ENCODE measurements at places on chromosomes 1 and 21.

GRCh38 chr1:183585038-183585437 is 5.2 kb downstream of the NCF2 start:
- DNase-seq, result no peak

- DNase-seq, result no peak
Observed at GRCh38 chr1:224042557-224043118, 71.3 kb upstream of the FBXO28 start.

DNA sequence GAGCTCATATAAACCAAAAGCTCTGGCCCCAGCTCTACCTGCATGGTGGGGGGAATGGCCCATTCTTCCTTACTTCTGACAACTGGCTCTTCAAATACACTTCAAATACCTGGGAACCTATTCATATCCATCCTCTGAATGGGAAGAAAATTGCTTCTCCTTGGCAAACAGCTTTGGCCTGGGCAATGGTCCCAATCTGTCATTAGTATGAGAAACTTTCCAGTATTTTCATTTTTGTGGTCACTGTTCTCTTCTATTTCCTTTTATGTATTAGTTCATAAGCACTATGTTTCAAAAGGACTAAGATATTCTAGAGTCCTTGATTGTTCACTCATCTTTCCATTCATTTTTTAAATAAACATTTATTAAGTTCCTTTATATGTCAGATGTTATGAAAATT is 5.2 kb upstream of the HSD3B2 start:
- no peak for DNase-seq

GRCh38 chr1:171245458-171246064 is 2.7 kb upstream of the FMO1 start:
- DNase-seq, result no peak

- DNase-seq, result no peak
Observed at GRCh38 chr1:12285496-12286143, 55.8 kb downstream of the VPS13D start.

GRCh38 chr1:173532237-173532636 is 55.1 kb downstream of the PRDX6 start:
- DNase-seq, result no peak

DNA sequence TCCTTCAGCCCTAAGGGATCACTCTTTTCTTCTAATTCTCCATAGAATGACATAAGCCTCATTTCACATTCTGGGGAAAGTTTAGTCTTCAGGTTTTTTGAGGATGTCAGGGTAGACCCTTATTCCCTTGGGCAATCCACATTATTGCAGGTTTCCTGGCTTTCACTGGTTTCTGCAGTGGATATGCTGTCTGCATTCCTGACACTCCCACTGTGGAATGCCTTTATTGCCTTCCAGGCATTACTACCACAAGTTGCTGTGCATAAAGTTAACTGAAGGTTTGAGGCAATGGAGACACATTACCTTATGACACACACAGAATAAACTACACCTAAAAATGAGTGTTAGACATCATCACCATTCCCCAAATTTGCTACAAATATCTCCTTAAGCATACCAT is 12.7 kb downstream of the FASLG start:
- DNase-seq, result no peak

DNA sequence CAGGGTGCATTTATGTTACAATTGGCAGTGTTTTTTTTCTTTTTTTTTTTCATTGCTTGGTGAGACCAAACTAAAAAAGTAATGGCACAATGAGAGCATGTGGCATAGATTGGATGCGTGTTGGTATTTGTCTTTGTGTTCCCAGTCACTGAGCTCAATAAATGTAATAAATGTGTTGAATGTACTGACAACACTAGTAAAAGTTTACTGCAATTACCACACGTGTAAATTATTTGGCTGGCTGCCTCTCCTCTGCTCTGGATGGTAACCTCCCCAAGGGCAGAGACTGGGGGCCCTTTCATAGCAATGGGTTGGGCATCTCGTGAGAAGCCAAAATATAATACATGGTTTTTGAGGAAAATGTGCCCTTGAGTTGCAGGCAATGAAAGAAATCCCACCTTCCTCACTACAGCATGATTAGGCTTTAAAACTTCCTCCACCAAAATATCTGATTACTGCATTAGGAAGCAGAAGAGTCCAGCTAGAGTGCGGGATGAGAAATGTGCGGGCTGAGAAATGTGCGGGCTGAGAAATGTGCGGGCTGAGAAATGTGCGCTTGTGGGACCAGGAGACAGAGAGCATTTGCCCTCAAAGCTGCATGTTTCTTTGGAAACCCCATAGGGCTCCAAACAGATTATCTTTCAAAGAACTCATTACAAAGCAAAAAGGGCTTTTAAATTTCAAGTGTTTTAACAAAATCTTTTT is 58.5 kb downstream of the CDC7 start:
- no peak for DNase-seq

GRCh38 chr1:232127190-232127589 is 500.6 kb downstream of the DISC1 start:
- DNase-seq, result no peak

GRCh38 chr1:16905868-16906702 is 10.3 kb downstream of the RNU1-2 start:
- no peak for DNase-seq

DNA sequence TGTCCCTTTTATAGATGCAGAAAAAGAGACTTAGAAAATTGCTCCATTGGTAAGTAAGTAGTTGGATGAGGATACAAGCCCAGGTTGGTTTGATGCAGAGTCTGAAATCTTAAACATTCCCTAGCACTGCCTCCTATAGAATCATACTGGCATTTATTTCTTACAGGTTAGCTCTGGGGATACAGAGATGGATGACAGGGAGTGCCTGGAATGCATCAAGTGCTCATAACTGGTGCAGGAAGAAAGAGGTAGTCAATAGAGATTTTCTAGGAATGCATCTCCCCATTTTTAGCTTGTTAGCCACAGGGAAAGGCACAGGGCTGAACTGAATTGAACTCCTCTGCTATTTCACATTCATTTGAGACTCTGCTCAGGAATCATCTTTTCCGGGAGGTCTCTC is 269.0 kb upstream of the USP24 start:
- DNase-seq, result no peak

All from stimulated activated CD8-positive, alpha-beta memory T cell treated with anti-CD3 and anti-CD28 coated beads, Interleukin-7, amount 100 ng/mL, for 48 hours (primary cell).